ENCODE measurements at places on chromosomes 4 and X. TPM values are rescaled to one million over a fixed set of nuclear protein-coding genes. Genes with fewer than 3 reads are reported as not detected.

- H3K4me3 ChIP-seq: no peak overlapping the region
- DNase-seq: no peak
- no peak overlapping the region for H3K27ac ChIP-seq
- H3K36me3 ChIP-seq: no peaks in the 10 kb centered on the region
- peaks cover 3% of the 10 kb centered on the region for H3K27me3 ChIP-seq
Observed at GRCh38 chrX:46036508-46036907, 508.7 kb downstream of the ZNF674 start.

- H3K4me1 ChIP-seq: no peaks in the 10 kb centered on the region
- H3K27me3 ChIP-seq: peaks cover 6% of the 10 kb centered on the region
- no peak overlapping the region for H3K4me3 ChIP-seq
Observed at GRCh38 chrX:12421918-12422317, 283.6 kb downstream of the FRMPD4 start.

- H3K36me3 ChIP-seq: no peaks in the 10 kb centered on the region
- no peak for DNase-seq
- H3K4me1 ChIP-seq: no peaks in the 10 kb centered on the region
- H3K4me3 ChIP-seq: no peak overlapping the region
Observed at GRCh38 chr4:73715659-73716058, 24.7 kb upstream of the CXCL8 start.

DNA sequence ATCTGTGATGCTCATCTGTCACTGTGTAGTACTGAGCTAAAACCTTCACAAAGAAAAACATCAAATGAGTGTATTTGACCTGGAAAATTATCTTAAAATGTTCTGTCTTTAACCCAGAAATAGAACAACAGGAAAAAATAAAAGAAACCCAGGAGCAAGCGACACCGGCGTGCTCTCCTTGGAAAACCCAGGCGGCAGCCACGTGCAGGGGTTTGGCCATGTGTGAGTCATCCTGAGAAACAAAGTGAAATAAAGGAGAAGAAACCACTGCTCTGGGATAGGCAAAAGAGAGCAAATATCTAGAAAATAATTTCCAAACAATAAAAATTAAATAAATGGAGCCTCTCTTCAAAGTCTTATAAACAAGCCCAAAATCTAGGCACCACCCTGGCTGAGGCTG, 20.0 kb upstream of the TMEM128 start:
- H3K27me3 ChIP-seq: no peaks in the 10 kb centered on the region
- H3K4me1 ChIP-seq: no peaks in the 10 kb centered on the region
- H3K4me3 ChIP-seq: no peak overlapping the region
- no peak overlapping the region for H3K27ac ChIP-seq

- DNase-seq: no peak
- H3K27me3 ChIP-seq: no peaks in the 10 kb centered on the region
- H3K4me3 ChIP-seq: no peak overlapping the region
Observed at GRCh38 chr4:89213382-89213701, 94.3 kb downstream of the GPRIN3 start.

GRCh38 chr4:19596342-19596741, 655.4 kb upstream of the SLIT2 start:
- no peaks in the 10 kb centered on the region for H3K27me3 ChIP-seq
- DNase-seq: no peak
- no peak overlapping the region for H3K27ac ChIP-seq
- H3K4me3 ChIP-seq: no peak overlapping the region
- no peaks in the 10 kb centered on the region for H3K36me3 ChIP-seq
- no peaks in the 10 kb centered on the region for H3K4me1 ChIP-seq

- H3K4me1 ChIP-seq: peaks cover 9% of the 10 kb centered on the region
- H3K27me3 ChIP-seq: peaks cover 25% of the 10 kb centered on the region
- no peak overlapping the region for H3K4me3 ChIP-seq
- H3K27ac ChIP-seq: no peak overlapping the region
Observed at GRCh38 chr4:8079916-8080753, 78.5 kb downstream of the ABLIM2 start.

GRCh38 chrX:106300656-106301055, 132.6 kb downstream of the PWWP3B start:
- no peak for DNase-seq
- H3K27me3 ChIP-seq: no peaks in the 10 kb centered on the region
- no peak overlapping the region for H3K4me3 ChIP-seq
- H3K36me3 ChIP-seq: no peaks in the 10 kb centered on the region

GRCh38 chrX:21881881-21882574, 26.2 kb downstream of the YY2 start:
- H3K27me3 ChIP-seq: peaks cover 9% of the 10 kb centered on the region
- DNase-seq: no peak
- no peak overlapping the region for H3K27ac ChIP-seq
- H3K36me3 ChIP-seq: no peaks in the 10 kb centered on the region
- H3K4me3 ChIP-seq: no peak overlapping the region

GRCh38 chr4:1205586-1206298, 33.4 kb upstream of the SPON2 start:
- peak; percentile 5 for DNase-seq
- H3K4me3 ChIP-seq: no peak overlapping the region
- H3K27ac ChIP-seq: no peak overlapping the region
- H3K36me3 ChIP-seq: peaks cover 4% of the 10 kb centered on the region
- peaks cover 99% of the 10 kb centered on the region for H3K4me1 ChIP-seq
- no peaks in the 10 kb centered on the region for H3K27me3 ChIP-seq

GRCh38 chr4:25881193-25881592, 18.4 kb upstream of the SEL1L3 start:
- no peaks in the 10 kb centered on the region for H3K36me3 ChIP-seq
- H3K4me1 ChIP-seq: peaks cover 5% of the 10 kb centered on the region
- H3K4me3 ChIP-seq: no peak overlapping the region
- peak; percentile 31 for DNase-seq
- no peak overlapping the region for H3K27ac ChIP-seq
- no peaks in the 10 kb centered on the region for H3K27me3 ChIP-seq

GRCh38 chr4:47642985-47643760, 158.1 kb downstream of the ATP10D start:
- peak; percentile 11 for DNase-seq
- H3K27me3 ChIP-seq: no peaks in the 10 kb centered on the region
- peaks cover 4% of the 10 kb centered on the region for H3K4me1 ChIP-seq
- no peak overlapping the region for H3K27ac ChIP-seq
- no peak overlapping the region for H3K4me3 ChIP-seq
- H3K36me3 ChIP-seq: no peaks in the 10 kb centered on the region

DNA sequence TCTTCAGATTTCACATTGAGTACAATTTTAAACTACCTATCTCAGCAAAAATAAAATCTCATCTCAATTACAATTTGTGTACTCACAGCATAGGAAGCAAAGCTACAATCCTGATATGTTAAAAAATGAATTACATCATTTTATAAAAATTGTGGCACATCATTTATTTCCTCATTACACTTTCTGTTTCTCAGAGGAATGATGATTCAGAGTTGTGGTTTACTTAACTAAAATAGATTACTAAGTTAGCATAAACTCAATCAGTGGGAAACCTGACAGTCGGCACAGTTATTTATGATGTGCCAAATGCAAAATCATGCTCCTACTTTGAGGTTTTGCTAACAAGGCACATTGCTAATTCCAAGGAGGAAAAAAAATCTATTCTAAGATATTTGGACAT, 325.0 kb downstream of the FBXO8 start:
- no peaks in the 10 kb centered on the region for H3K27me3 ChIP-seq
- no peak for DNase-seq
- H3K36me3 ChIP-seq: no peaks in the 10 kb centered on the region
- no peak overlapping the region for H3K4me3 ChIP-seq
- no peak overlapping the region for H3K27ac ChIP-seq
- H3K4me1 ChIP-seq: no peaks in the 10 kb centered on the region

GRCh38 chr4:73066445-73066844, 3.1 kb downstream of the COX18 start:
- H3K36me3 ChIP-seq: peaks cover 22% of the 10 kb centered on the region
- no peak overlapping the region for H3K4me3 ChIP-seq
- DNase-seq: no peak

GRCh38 chr4:21780148-21780547, 168.4 kb downstream of the KCNIP4 start:
- H3K27me3 ChIP-seq: no peaks in the 10 kb centered on the region
- H3K4me3 ChIP-seq: no peak overlapping the region
- H3K27ac ChIP-seq: no peak overlapping the region
- no peak for DNase-seq
- no peaks in the 10 kb centered on the region for H3K36me3 ChIP-seq
- H3K4me1 ChIP-seq: no peaks in the 10 kb centered on the region

DNA sequence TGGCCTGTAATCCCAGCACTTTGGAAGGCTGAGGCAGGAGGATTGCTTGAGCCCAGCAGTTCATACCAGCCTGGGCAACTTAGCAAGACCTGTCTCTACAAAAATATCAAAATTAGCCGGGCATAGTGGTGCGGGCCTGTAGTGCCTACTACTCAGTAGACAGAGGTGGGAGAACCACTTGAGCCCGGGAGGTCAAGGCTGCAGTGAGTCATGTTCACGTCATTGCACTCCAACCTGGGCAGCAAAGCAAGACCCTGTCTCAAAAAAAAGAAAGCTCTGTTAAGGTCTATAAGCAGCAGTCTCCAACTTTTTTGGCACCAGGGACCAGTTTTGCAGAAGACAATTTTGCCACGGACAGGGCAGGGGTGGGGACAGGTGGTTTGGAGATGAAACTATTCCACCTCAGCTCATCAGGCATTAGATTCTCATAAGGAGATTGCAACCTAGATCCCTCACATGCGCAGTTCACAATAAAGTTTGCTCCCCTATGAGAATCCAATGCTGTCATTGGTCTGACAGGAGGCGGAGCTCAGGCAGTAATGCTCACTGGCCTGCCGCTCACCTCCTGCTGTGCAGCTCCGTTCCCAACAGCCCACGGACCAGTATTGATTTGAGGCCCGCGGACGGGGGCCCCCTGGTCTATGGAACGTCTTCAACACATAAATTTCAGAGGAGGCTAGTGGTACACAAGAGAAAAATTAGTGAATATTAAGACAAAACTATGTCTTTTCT, 67.9 kb downstream of the KLHL8 start:
- H3K27me3 ChIP-seq: no peaks in the 10 kb centered on the region
- no peaks in the 10 kb centered on the region for H3K36me3 ChIP-seq
- no peak overlapping the region for H3K27ac ChIP-seq
- H3K4me1 ChIP-seq: no peaks in the 10 kb centered on the region

DNA sequence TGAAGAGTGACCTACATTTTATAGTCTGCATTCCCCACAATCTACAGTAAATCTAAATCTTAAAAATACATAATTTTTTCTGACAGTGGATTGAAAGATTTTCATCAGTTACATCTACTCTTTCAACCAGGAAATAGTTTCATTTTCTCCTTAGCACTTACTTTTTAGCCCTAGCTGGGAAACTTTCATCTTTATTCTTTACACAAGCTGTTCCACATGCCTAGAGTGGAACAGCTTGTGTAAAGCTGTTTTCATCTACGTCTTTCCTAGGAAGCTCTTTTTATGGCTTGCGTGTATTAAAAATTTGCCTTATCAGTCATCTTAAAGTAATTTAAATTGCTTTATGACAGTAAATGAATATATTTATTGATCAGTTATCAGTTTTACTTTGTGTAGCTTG, 40.5 kb downstream of the RBPJ start:
- DNase-seq: no peak
- no peak overlapping the region for H3K4me3 ChIP-seq
- no peak overlapping the region for H3K27ac ChIP-seq
- H3K36me3 ChIP-seq: no peaks in the 10 kb centered on the region

DNA sequence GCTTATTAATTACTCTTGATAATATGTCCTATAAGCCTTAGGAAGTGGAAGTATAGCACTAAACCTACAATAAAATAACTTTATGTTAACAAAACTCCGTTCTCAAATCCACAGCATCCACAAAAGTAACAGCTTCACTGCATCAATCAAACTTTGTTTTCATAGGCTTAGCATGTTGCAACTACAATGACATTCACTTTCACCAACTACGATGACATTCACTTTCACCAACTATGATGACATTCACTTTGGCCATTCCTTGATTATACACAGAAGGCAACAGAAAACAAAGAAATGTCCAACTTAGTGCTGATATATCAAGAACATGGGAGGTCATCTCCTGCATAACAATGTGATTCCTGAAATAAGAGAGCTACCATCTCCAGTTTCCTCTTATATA, 44.3 kb downstream of the FBXL5 start:
- DNase-seq: no peak
- H3K36me3 ChIP-seq: peaks cover 9% of the 10 kb centered on the region
- H3K27ac ChIP-seq: no peak overlapping the region
- no peaks in the 10 kb centered on the region for H3K4me1 ChIP-seq

- H3K27ac ChIP-seq: peak overlapping the region; percentile 62
- no peaks in the 10 kb centered on the region for H3K27me3 ChIP-seq
- peak; percentile 78 for DNase-seq
- peaks cover 4% of the 10 kb centered on the region for H3K4me1 ChIP-seq
- H3K4me3 ChIP-seq: no peak overlapping the region
- H3K36me3 ChIP-seq: no peaks in the 10 kb centered on the region
Observed at GRCh38 chr4:123889507-123889906, 492.9 kb downstream of the SPRY1 start.

DNA sequence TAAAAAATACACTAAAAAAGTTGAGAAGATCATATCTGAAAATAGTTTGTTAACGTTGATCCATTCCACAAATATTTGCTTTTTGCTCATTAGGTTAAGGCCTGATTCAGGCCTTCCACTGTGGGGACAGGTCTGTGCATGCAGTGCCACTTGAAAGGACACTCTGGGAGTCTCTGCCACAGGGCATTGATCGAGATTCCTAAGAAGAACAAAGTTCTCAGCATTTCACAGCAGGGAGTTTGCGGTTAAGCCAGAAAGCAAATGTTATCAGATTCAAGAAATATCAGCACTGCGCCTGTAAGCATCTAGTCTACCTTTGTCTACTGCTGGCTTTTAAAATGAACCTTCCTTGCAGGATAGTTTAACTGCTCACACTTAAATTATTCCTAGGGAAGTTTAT, 62.2 kb upstream of the TNIP3 start:
- no peak for DNase-seq
- H3K4me3 ChIP-seq: no peak overlapping the region
- no peaks in the 10 kb centered on the region for H3K4me1 ChIP-seq
- no peaks in the 10 kb centered on the region for H3K27me3 ChIP-seq

NPY5R gene
- 0.13 TPM for total RNA-seq

USP51 gene
- 4.1 TPM for total RNA-seq

DDX53 gene
- total RNA-seq: not detected

AFF2 gene
- total RNA-seq: 6.1 TPM

PNMA6F gene
- total RNA-seq: not detected

MAMLD1 gene
- 4.4 TPM for total RNA-seq

IGSF1 gene
- 90.7 TPM for total RNA-seq

SPANXN4 gene
- not detected for total RNA-seq

SASH3 gene
- total RNA-seq: 2.4 TPM

TCEANC gene
- 9.0 TPM for total RNA-seq

HSFX2 gene
- total RNA-seq: 0.75 TPM

ALAS2 gene
- 29.3 TPM for total RNA-seq

SUPT20HL2 gene
- total RNA-seq: 0.09 TPM
